Activated gamma-delta T cell treated with anti-CD3 and anti-CD28 coated beads, Interleukin-2, amount 50 U/mL, for 16 hours (primary cell): ENCODE measurements at places on chromosomes 3 and 15.

DNA sequence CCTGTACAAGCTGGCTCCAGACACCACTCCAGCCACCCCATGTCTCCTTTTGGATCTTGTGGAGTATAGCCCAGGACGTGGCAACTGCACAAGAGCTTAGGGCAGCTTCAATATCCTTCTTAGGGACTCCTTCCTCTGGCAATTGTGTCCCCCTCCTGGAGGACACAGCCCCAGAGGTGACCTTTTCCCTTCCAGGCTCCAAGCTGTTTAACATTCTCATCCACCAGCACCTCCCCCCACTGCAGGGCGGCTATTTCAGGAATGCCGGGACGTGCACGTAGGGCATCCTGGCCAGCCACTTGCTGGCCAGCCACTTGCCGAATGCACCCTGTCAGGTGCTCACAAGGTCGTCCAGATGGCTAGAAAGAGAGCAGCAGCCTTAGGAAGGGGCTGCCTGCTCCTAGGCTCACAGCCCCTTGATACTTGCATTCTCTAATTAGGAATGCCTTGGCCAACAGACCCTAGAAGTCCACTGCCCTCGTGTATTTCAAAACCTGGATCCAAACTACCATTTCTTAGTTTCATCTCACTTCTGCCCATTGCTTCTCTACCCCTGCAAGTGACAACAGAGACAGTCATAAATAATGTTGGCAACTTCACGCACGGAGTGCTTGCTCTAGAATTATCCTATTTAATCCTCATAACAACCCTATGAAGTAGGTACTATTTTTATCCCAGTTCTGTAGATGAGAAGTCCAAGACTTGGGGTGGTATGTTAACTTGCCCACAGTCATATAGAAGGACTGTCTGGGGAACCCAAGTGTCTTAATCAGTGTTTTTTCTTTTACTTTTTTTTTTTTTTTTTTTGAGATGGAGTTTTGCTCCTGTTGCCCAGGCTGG lies 24.5 kb upstream of the IDH2 start:
- DNase-seq: no peak

GRCh38 chr15:77347197-77347596 lies 72.7 kb downstream of the PEAK1 start:
- DNase-seq: no peak

DNA sequence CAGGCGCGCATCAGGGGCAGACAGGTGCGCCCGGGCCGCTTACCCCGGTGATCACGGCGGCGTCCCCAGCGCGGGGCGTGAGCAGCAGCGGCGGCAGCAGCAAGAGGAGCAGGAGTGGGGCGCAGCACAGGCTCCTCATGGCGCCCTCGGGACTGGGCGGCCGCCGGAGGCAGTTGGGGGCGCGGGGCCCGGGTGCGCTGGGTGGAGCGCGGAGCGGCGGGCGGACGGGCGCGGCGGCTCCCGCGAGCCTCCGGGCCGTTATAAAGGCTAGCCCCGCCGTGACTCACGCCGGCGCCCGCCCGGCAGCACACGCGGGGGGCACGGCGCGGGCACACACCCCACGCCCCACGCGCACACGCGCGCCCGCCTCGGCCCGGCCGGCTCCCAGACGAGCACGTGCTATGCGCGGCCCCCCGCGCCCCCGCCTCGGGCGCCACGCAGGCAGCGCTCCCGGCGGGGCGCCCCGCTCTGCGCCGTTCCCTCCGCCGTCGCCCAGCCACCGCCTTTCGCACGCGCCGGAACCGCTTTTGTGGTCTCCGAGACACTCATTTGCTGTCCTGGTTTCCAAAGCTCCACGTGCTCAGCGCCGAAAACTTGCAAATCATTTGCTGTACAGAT lies at the start of gene PROK2:
Gene PROK2, minus strand, starts transcription at position 235 of the 618 bp plus-strand sequence. Its CDS starts 96 bp downstream, at position 139.
- DNase-seq: no peak

GRCh38 chr3:152309031-152309430 lies 40.3 kb downstream of the MBNL1 start:
- DNase-seq: no peak

GRCh38 chr3:58037141-58037910 lies 29.1 kb downstream of the FLNB start:
- DNase-seq: no peak

- no peak for DNase-seq
These were observed 80.2 kb downstream of the FMN1 start for GRCh38 chr15:33114374-33114717.

DNA sequence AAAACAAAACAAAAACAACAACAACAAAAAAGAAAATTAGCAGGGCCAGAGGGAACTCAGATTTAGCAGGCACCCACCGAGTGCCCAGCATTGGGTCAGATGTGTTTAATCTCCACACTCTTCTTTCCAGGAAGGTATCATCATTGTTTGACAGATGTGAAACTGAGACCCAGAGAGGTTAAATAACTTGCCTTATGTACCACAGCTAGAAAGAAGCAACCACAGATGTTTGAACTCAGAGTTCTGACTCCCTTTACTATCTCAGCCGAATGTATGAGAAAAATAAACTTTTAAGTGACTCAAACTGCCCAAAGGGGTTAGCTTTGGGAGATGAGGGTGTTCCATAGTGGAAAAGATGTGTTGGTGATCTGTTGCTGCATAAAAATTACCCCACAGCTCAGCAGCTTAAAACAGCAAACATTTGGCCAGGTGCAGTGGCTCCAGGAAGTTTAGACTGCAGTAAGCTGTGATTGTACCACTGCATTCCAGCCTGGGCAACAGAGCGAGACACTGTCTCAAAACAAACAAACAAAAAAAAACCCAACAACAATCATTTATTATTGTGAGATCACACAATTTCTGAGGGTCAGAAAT lies 4.5 kb upstream of the RPP25 start:
- no peak for DNase-seq

DNA sequence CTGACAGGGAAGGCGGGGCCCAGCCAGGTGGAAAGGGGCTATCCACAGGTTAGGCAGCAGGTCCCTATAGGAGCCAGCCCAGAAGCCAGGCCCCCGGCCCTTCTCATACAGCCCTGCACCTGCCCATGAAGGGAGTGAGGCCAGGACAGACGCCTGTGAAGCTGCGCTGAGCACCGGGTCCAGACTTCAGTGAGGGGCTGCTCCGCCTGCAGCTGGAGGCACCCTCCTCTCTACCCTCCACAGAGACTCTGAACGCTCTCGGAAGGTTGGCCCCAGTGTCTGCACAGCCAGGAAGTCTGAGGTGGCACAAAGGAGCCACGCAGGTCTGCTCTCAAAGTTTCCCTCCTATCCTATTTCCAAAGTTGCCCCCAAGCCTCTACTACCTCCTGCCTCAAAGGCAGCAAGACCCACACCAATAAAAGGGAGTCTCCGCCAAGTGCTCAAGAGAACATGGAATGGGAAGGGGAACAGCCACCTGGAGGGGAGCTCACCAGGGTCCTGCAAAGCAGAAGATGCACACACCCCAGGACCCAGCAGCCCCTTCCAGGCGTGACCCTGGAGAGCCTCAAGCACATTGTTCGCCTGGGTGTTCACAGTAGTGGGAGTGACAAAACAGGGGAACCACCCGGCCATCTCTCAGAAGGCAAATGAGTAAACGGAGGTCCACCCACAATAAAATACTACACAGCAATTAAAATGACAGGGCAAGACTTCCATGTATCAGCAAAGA lies 19.5 kb downstream of the XXYLT1 start:
- DNase-seq: no peak

DNA sequence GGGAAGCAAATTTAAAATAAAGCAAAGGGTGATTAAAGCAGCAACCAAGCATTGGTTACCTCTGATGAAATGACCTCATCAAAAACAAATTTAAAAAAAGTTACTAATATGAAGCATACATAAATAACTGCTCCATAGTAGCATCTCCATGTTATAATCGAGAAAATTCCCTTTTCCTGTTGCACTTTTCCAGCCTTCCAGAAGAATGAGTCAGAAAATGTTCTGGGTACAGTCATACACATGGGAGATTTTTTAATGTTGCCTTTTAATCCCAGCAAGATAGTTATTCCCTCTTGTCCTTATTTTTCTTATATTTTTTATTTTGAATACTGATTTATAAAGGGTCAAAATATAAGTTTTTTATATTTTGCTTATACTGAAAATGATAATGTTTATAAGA lies 2.6 kb upstream of the TMCO5A start:
- no peak for DNase-seq

- DNase-seq: no peak
These were observed 344.6 kb upstream of the UBE2E2 start for GRCh38 chr3:22858486-22858885.

DNA sequence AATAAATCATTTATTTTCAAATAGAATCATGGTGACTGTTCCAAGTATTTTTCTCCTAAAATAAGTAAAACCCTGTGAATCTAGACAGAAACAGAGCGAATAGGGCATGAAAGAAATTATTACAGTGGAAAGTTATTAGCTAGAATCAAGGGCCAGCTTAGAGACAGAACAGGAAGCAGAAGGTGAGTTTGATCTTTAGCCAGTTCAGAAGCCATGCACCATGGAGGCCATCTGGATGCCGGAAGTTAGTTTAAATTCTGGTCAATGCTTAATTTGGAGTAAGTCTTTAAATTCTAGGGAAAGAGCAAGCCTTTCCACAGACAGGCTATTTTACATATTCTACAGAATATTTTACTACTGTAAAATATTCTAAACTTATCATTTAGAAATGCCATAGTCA lies 574.8 kb downstream of the CADM2 start:
- DNase-seq: no peak

GRCh38 chr3:72482589-72483321 lies 365.5 kb downstream of the SHQ1 start:
- DNase-seq: peak; percentile 51

GRCh38 chr15:75178938-75179745 lies 22.5 kb upstream of the C15orf39 start:
- DNase-seq: no peak

GRCh38 chr15:42719043-42719442 lies 17.9 kb downstream of the CDAN1 start:
- DNase-seq: no peak

DNA sequence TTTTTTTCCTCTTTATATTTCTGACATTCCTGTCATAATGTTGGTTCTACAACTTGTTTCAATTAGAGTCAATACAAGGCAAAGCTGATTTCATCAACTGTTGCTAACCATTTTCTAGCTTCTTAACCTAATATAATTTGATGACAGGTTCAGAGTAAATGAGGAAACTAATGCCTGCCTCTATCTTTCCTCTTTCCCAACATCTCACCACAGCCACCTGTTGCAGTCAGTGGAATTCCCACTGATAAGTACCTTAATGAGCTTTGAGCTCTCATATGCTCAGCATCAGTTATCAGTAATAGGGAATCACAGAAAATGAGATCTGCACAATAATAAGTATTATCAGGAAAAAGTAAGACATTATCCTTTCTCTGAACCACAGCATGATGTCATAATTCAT lies 241.9 kb downstream of the MEIS2 start:
- DNase-seq: no peak

DNA sequence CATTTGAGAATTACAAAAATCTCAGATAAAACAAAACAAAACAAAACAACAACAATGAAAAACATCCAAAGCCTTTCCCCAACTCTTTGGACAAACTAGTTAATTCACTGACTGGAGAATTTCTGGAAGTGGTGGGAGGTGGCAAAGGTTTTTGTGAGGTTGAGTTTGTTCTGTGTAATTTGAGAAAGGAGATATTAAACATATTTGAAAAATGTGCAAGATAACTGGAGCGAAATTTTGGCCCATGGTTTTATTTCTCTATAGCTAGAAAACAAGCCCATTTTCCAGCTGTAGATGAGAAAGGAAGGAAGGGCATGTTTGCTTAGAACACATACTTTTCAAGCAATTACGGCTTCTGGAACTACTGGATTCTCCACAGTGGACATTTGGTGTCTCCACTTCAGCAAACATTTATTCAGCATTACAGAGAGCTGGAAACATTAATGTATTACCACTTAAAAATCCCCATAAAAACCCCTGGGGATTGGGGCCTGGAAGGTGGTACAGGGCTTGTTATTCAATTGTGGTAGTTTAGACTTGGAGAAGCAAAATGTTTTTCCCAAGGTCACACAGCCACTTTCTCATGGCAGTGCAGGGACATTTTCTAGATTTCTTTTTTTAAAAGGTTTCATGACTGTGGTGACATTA lies 135.8 kb downstream of the THSD4 start:
- no peak for DNase-seq

GRCh38 chr3:43769097-43769884 lies 78.6 kb downstream of the ABHD5 start:
- DNase-seq: peak; percentile 61

GRCh38 chr3:168596175-168596823 lies 500.6 kb upstream of the GOLIM4 start:
- no peak for DNase-seq

GRCh38 chr3:197951392-197951990 lies 1.5 kb downstream of the RPL35A start:
- no peak for DNase-seq

DNA sequence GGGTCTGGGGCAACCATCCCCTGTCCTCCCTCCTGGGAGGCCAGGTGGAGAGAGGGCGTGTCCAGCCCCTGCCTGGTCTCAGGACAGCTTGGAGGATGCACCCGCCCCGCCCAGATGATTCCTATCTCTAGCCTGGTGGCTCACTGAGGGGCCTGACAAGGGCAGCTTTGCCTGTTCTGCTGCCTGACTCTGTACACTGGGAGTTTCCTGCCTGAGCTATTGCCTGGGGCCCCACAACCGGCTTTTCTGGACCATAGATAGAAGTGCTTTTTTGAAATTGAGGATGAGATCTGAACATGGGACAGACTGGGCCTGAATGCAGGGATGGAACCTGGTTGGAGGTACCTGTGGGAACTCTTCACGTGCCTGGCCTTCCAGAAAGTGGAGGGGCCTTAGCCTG lies 751 bp upstream of the PLA2G4E start:
- no peak for DNase-seq

- no peak for DNase-seq
These were observed 26.1 kb upstream of the ZCWPW2 start for GRCh38 chr3:28322464-28322863.

DNA sequence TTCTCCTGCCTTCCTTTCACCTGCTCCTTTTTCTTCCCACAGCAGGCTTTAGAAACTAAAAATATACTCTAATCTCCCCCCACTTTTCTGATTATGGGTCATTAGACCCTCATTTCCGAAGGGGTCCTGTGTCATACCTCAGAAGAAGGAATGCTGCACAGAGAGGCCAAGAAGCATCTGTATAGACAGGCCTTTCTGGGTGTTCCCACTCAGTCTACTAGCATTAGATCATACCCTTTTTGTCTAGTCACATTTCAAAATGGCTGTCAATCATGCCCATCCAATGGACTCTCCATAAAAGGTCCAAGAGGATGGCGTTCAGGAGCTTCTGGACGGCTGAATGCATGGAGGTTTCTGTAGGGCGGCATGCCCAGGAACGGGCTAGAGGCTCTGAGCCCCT lies 192.2 kb downstream of the SUCLG2 start:
- DNase-seq: no peak

DNA sequence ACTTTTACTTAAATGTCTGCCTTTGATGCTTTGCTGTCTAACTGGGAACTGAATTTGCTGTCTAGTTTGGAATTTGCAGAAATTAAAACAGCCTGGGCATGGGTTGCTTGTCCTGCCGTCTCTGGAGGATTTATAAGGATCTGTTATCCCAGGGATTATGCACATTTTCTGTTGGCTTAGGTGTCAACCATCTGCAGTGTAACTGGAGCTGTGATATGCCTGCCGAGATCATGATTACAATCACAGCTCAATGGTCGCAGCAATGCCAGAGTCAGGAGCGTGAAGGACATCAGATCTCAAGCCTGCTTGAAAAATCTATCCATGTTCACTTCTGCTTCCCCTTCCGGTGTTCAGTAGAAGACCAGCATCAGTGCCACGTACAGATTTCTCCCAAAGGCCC lies 41.8 kb upstream of the SETMAR start:
- no peak for DNase-seq
